ENCODE measurements at places on chromosomes 3 and 15.

DNA sequence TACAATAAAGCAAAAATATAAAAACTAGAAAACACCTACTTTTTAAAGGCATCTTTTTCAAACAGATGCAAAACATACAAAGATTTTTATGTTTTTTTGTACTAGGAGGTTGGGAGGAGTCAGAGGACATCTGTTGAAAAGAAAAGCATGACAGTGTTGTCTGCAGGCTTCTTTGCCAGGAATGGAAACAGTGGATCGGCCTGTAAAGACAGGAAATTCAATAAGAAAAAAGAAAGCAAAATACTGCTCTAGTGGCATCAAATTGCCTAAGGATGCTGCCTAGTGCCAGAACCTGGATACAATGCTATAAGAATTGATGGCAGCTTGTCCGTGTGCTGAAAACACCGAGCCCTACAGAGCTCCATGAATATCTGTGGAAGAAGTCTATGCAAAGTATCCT is 69.9 kb downstream of the TBC1D5 start:
- no peak for DNase-seq

- no peak for DNase-seq
Observed at GRCh38 chr15:92643849-92644815, 11.4 kb downstream of the FAM174B start.

DNA sequence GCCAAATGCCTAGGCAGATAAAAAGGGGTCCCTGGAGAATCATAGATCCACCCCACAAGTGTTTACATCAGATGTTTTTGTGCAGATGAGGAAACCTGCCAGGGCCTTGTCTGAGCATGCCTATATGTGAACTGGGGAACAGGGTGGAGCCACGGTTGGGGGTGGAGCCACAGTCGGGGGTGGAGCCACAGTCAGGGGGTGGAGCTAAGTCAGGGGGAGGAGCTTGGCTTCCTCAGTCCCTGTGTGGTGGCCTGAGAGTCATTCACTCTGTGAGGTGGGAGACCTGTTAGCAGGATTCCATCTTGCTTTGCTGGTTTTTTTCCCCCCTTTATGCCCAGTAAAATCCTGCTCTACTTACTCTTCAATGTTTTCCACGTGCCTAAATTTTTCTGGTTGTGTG is 57.8 kb upstream of the TGFBR2 start:
- no peak for DNase-seq

DNA sequence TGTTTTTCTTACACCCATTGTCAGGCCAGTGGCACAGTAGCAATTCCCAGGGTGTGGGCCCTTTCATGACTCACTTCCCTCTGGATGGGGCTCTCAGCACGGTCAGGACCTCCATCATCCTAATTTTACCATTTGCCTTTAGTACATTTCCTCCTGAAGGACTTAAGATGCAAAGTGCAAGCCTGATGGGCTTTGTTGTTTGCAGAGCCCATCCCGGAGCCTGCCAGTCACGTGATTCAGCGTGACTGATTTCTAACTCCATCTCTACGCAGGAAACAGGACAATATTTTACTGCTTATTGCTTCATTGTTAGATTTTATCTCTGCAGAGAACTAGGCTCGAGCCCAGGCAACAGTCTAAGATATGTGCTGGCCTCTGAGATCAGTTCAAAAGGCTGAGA is 223.7 kb downstream of the PDZRN3 start:
- no peak for DNase-seq

GRCh38 chr15:85354461-85354860 is 25.9 kb upstream of the AKAP13 start:
- no peak for DNase-seq

DNA sequence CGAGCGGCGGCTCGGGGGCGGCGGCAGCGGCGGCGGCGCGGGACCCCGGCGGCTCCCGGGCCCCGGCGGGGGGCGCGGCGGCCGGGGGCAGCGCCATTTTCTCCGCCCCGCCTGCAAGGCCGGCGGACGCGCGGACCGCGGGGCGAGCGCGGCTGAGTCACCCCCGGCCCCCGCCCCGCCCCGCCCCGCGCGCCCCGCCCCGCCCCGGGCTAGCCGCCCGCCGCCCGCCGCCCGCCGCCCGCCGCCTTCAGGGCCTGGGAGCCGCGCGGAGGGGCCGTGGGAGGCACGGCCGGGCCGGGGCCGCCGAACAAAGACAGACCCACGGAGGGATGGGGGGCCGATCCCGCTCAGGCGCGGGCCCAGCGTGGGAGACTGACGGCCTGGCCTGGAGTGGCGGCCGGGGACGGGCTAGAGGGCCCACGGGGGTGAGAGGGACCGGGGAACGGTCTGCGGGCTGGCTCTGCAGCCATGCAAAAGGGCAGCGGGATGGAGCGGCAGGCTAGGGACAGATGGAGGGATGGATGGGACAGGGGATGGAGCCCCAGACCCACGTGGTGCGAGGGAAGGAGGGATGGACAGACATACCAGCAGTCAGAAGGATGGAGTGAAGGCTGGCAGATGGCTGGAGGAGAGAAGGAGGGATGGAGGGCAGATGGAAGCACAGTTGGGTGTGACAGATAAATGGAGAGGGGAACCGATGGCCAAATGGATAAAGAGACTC is at the start of gene EIF4E3:
EIF4E3 (minus strand) TSS at position 132 of the 721 bp plus-strand sequence; CDS start at position 97, 35 bp downstream.
- DNase-seq: no peak

DNA sequence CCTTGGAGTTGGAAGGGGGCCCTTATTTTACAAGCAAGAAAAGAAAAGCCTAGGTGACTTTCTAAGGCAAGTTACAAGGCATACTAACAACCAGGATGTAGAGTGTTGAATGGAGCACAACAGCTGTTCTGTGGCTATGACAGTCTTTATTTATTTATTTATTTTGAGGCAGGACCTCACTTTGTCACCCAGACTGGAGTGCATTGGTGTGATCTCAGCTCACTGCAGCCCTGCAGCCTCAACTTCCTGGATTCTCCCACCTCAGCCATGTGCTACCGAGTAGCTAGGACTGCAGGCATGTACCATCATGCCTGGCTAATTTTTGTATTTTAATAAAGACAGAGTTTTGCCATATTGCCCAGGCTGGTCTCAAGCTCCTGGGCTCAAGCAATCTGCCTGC is 973.4 kb downstream of the ROBO1 start:
- no peak for DNase-seq

DNA sequence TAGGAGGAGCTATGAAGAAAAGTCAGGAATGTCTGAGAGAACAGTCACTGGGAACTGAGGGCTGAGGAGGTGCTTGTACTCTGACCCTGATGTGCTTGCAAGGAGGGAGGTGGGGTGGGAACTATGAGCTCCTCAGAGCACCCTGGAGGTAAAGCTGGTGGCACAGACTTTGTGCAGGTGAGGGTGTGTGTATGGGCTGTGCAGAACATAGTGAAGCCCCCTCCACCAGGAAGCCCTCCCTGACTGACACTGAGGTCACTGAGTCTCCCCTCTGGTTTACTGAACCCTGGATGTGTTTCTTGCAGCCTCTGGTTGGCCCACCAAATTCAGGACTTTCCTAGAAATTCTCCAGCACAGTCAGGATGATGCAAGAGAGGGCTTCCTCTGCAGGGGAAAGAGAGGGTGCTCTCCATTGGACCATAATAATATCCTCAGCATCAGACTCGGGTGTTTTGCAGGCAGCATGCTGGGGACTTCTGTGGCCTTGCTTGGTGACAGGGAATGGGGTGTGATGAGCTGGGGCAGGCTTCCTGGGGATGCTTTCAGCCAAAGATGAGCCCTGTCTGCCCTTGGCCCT is 1.5 kb upstream of the ISLR start:
- DNase-seq: no peak

DNA sequence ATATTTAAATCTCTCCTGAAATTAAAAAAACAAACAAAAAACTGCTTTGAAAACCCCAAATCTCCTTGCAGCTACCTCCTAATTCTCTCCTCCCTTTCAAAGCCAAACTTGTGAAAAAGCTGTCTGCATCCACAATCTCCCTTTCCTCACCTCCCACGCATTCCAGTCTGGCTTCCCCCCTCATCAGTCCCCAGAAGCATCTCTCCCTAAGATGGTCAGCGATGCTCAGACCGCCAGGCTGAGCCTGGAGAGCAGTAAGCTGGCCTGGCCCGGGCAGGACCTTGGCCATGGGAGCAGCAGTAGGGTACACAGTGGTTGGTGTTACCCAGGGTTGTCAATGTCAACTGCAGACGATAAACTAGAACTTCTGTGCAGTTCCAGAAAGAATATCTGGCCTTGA is 32.9 kb upstream of the BLM start:
- DNase-seq: no peak

GRCh38 chr15:98845138-98845884 is 162.3 kb downstream of the PGPEP1L start:
- no peak for DNase-seq

- no peak for DNase-seq
Observed at GRCh38 chr3:7385635-7386034, 524.7 kb downstream of the GRM7 start.

DNA sequence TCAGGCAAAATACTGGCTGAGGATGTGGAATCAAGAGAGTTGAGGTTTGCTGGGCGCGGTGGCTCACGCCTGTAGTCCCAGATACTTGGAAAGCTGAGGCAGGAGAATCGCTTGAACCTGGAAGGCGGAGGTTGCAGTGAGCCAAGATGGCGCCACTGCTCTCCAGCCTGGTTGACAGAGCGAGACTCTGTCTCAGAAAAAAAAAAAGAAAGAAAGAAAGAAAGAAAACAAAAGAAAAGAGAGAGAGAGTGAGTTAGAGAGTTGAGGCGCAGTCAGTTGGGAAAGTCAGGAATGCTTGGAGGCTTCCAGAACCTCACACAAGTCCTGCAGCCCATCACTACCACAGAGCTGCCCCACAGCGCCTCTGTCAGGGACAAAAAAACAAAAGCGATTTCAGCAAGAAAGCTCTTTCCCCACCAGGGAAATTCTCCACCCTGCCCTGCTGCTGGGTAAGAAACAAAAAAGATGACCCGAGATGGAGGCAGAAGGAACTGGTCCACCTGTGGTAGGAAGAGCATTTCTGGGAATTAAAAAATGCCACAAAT is 13.8 kb downstream of the HDC start:
- no peak for DNase-seq

GRCh38 chr3:99330924-99331532 is 307.4 kb upstream of the COL8A1 start:
- DNase-seq: no peak

- DNase-seq: no peak
Observed at GRCh38 chr3:4340411-4341335, 37.5 kb downstream of the SETMAR start.

DNA sequence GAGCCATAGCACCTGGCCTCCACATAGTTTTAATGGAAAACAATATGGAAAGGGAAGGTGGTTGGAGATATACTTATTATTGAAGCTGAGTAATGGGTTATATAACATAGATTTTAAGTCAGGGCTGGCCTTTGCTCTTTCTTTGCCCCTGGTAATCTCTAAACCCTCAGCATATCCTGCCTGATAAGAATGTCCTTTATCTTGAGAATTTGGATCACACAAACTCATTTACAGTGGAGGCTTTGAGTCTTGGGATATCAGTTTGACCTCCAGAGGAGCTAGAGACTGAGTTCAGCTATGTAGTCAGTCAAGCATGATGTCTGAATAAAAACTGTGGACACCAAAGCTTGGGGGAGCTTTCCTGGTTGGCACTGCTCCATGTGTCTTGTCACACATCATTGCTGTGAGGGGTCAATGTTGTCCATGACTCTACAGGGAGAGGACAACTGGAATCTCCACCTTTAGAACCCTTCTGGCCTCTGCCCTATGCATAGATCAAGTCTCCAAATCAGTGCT is 9.0 kb upstream of the C3orf33 start:
- DNase-seq: no peak

DNA sequence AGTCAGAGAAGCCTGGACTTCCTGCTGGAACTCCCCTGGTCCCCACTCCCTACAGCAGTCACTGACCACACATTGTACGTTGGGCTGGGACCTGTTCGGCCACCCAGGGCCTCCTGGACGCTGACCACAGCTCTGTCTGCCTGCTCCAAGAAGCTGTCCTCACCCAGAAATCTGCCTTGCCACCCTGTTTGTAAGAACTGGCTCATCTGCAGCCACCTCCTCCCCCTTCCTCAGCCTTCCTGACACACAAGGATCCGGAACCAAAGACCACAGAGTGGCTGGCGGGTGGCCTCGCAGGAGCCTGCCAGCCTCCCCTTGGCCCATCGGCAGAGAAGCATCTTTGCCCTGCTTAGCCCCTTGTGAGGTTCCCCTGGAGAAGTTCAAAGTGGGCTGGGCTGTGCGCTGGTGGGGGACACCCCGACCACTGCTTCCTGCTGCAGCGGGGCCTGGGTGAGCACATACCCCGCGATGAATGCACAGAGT is 91.9 kb downstream of the PCSK6 start:
- DNase-seq: no peak

- no peak for DNase-seq
Observed at GRCh38 chr3:105829229-105829628, 39.6 kb downstream of the CBLB start.

Data from stimulated activated CD4-positive, alpha-beta T cell treated with anti-CD3 and anti-CD28 coated beads, Interleukin-12 subunit alpha, Interleukin-12 subunit beta, amount 100 ng/mL, for 24 hours (primary cell).